Activated T-helper 1 cell treated with Interleukin-2 at 50 U/mL for 16 hours (primary cell): ENCODE measurements at places on chromosomes 5 and 9.
A peak's percentile ranks its signal among the peaks of the same experiment; 100 is the strongest.

- DNase-seq = no peak
These were observed 69.9 kb downstream of the LRSAM1 start for GRCh38 chr9:127520941-127521918.

GRCh38 chr9:128394379-128395168 is 23.4 kb downstream of the URM1 start:
- no peak for DNase-seq

DNA sequence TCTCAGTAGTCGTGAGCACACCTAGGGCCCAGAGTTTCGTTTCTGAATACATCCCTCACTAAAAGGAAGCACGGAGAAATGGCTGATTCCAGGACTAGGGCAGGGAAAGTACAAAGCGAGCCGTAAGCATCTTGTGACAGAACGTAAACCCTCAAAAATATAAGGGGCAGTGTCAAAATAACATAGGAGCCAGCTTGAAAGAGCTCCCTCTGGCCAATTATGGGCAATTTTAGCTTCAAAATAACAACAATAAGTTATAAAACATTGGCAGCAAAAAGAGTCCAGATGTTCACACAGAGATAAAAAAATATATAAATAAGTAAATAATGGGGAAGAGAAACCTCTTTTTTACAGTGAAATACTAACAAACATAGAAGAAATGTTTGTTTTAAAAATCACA is 18.5 kb upstream of the GLIS3 start:
- DNase-seq = no peak

GRCh38 chr5:123047706-123048105 is 11.2 kb upstream of the PPIC start:
- DNase-seq = no peak

DNA sequence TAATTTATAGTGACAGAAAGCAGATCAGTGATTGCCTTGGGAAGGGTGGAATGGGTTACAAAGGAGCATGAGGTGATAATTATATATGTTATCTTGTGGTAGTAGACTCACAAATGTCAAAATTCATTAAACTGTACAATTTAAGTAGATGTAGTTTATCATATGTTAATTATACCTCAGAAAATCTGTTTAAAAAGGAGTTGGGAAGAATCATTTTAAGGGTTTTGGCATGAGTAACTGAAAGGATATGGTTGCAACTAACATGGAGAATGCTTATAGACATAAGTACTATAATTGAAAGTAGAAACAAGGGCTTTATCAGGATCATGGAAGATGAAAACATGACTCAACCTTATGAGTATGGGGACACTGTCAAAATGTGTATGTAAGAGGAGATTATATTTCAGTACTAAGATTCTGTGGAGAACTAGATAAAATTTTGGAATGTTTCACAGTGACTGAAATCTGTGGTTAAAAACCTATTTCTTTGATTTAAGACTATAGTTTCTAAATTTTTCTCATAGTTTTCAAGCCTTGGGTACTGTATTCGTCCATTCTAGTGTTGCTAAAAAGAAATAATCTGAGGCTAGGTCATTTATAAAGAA is 73.3 kb downstream of the FCHO2 start:
- DNase-seq = no peak

DNA sequence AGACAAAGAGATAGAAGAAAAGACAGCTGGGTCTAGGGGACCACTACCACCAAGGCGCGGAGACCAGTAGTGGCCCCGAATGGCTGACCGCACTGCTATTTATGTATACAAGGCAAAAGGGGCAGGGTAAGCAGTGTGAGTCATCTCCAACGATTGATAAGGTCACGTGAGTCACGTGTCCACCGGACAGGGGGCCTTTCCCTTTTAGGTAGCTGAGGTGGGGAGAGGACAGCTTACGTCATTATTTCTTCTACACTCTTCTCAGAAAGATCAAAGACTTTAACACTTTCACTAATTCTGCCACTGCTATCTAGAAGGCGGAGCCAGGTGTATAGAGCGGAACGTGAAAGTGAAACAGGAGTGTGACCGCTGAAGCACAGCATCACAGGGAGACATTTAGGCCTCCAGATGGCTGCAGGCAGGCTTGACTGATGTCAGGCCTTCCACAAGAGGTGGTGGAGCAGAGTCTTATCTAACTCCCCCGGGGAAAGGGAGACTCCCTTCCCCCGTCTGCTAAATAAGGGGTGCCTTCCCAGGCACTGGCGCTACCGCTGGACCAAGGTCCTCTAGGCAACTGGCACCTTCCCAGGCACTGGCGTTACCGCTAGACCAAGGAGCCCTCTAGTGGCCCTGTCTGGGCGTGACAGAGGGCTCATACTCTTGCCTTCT is 6.1 kb upstream of the PRR16 start:
- no peak for DNase-seq

DNA sequence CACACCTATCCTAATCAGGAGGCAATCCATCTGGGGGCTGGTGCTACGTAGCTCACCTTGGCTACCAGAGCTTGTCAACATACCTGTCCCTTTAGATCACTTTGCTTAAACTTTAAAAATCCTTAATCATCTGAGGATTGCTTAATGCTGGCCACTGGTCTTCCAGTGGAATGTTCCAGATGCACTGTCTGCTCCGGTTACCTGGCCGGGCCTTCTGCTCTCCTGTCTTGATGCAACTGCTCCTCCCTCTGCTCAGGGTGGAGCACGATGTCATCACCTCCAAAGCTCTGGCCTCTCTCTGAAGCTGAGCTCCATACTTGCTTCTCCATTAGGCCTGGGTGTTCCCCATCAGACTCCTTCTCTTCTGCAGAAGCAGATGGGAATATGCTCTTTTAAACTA is 106.5 kb upstream of the OTULINL start:
- DNase-seq = no peak

DNA sequence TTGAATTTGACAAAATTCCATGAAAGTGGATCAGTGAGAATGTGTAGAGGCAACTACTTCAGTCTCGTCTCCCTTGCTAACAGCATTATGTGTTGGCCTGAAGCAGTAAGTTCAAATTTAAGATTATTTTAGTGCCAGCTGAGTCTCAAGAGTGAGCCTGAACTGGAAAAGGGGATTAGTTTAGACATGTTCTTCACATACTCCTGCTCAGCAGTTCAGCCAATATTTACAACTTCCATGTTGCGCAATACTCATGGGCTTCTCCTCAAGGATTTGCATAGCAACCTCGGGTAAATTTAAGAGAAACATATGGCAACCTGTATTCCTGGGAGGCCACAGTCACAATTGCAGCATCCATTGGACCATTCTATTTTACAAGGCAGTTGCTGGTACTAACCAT is 553.8 kb downstream of the PTPRD start:
- DNase-seq = no peak

- no peak for DNase-seq
These were observed 409.4 kb upstream of the CTNND2 start for GRCh38 chr5:12313602-12314001.

- DNase-seq = peak; percentile 34
These were observed 3.6 kb downstream of the ERGIC1 start for GRCh38 chr5:172837640-172838039.

DNA sequence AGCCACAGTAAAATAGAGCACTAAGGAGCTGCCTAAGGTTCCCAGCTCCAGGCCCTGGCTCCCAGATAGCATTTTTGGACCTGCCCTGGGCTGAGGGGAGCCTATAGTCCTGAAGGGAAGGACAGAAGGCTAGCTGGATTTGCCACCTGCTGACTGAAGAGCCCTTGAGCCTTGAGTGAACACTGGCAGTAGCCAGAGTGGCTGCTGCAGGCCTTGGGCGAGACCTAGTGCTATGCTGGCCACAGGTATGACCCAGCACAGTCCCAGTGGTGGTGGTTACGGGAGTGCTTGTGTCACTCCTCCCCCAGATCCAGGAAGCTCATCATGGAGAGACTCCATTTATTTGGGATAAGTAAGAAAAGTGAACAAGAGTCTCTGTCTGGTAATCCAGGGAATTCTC is 10.3 kb upstream of the STX17 start:
- DNase-seq = no peak
